ENCODE measurements at places on chromosomes 3 and 15.

GRCh38 chr3:184379358-184380184 is at the start of gene CHRD:
TSS of gene CHRD (plus strand) at chr3:184380054. CDS start at chr3:184380319, 265 bp downstream.
- no peak for DNase-seq

DNA sequence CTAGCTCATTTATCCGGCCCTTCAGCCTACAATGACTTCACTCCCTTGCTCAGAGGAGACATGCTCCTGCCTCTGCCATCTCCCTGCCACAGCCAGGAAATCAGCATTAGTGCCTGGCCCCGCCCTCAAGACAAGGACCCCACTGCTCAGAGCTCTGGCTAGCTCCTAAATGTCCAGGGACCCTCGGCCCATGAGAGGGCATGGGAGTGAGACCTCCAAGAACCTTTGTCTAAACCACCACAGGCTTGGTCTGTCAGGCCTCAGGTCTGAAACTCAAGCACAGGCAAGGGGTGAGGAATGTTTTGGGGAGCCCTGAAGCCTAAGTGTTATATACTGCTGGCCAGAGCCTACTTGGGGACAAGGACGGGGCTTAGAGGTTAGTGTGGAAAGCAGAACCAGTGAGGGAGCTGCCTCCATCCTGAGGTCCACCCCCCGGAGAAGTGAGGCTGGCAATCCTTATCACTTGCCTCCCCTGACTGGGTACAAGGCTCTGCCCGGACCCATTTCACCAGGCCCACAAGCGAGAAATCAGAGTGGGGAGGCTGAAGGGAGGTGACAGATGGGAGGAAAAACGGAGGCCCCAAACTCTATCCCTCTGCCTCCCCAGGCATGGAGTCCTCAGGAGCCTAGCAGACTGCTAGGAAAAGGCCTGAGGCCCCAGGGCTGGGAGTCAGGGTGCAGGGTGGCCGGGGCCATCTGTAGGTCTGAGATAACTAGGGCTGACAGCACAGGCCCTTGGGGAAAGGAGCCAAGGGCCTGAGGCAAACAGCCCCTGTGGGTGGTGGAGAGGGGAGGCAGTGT is 18.8 kb downstream of the SHF start:
- DNase-seq, result no peak

DNA sequence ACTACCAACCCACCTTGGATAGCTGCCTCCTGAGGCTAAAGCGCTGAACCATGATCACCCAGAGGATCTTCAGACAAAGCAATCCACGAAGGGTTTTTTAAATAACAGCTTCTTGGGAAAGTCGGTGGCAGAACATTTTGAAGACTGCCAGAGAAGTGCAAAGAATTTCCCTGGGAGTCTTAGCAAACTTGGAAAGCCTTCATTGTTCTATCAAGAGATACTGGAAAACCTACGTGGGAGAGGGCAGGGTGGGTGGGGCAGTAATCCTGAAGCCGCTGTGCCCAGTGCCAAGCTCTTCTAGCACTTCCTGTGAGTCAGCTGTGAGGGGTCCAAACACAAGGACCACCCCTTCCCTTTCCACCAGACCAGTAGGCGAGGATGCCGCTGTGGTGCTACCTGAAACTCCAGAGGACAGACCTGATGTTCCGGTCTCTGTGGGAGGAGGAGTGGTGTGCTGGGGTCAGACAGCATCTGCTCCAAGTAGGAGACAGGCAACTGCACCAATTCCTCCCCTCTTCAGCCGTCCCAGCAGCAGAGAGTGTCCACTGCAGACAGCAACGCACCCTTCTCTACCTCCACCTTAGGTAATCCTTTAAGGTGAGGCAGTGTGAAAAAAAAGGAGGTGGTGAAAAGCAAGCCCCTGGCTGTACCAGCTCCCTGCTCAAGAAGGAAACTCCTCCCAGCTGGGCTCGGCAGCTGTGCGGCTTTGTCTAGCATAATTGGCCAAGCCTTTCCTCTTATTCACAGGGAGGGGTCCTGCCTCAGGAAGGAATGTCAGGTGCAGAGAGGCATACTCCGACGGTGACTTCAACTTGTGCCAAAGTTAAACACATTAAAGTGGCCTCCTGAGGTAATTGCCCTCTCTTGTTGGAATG is 99.0 kb downstream of the TMCC1 start:
- DNase-seq, result peak; percentile 12

- no peak for DNase-seq
Observed at GRCh38 chr3:17372362-17373210, 369.8 kb downstream of the TBC1D5 start.

GRCh38 chr15:98650417-98651035 is 2.2 kb downstream of the IGF1R start:
- DNase-seq, result no peak

DNA sequence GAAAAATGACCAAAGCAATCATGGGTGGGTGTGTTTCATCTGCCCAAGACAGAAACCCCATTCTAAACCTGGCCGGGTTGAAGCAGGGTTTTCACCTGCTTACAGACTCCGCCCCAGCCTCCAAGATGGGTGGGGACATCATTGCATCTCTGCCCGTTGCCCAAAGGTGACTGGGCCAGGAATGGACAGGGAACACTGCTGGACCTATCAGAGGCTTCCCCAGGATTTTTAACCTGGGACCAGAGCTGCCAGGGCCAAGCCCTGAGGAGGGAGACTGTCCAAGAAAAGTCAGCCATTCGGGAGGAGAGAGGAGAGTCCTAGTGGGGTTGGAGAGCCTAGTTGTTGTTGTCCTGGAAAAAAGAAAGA is 109.7 kb upstream of the ALDH1A3 start:
- DNase-seq, result no peak

GRCh38 chr3:77562089-77562488 is 522.2 kb downstream of the ROBO2 start:
- DNase-seq, result no peak

- no peak for DNase-seq
Observed at GRCh38 chr15:63348392-63348791, 33.3 kb downstream of the CA12 start.

DNA sequence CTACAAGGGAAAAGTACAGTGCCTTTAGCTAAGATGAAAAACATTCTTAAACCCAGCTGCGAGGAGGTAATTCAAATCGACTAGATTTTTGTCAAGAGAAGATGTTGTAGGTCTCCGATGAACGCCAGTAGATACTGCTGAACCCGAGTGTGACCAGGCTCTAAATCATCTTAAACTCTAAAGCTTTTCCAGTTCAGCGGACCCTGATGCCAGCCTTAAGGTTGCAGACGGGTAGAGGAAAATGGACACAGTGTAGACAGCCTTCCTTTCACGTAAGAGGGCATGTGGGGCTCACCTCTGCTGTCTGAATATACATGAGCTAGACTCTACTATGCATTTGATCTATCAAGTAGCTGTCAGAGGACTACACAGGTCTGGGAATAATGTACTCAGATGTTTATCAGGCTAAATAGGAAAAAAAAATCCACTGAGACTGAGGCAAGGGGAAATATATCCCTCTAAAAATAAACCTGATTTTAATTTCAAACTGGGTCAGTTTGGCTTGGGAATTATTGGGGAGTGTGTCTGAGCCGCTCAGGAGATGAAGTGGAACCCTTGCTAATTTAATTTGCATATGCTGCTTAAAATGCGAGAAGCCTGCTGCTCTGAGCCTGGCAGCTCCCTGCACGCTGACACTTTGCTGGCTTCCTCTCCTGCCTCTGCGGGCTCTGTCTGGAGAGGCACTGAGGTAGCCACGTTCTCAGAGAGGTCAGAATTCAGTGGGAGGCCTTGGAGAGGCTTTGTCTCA is 151.9 kb downstream of the CADPS start:
- DNase-seq, result no peak

DNA sequence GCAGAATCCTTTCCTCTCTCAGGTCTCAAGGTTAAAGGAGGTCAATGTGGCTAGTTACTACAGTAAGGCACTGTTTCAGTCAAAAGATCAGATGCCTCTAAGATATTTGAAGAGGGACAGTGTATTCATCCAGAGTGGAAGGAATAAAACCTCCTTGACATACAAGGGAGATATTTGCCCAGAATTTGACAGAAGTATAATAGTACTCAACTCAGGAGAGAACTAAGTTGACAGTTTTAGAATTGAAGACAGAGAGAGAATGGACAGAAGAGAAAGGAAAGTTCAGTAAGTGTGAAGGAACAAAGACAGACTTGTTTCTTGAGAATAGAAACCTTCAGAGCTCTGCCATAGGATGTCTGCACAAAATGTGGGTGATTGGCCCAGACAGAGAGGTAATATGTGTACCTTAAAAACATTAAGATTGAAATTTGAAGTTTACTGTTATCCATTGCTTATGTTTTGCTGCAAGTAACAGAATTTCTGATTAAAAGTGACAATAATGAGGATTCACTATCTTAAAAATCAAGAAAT is 507.1 kb downstream of the IGSF11 start:
- DNase-seq, result no peak

- no peak for DNase-seq
Observed at GRCh38 chr15:48798319-48798718, 12.6 kb downstream of the CEP152 start.

GRCh38 chr3:129344540-129345220 is 66.0 kb downstream of the HMCES start:
- DNase-seq, result no peak

GRCh38 chr3:182255158-182255557 is 538.1 kb upstream of the ATP11B start:
- no peak for DNase-seq

DNA sequence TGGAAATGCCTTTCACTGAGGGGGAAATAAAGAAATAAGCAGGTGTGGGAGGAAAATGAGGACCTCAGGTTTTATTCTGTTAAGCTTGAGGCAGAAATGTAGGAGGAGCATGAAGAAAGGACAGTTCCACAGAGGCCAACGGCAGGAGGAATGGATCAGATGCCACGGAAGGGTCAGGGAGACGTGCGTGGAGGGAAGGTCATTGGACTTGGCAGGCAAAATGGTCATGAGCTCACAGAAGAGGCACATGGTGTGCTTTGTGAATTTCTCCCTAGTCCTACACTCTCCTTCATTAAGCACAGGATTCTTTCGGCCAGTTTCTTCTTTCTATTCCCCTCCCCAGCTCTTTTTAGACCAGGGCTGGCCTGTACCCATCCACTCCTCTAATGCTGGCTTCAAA is 32.5 kb upstream of the THSD4 start:
- no peak for DNase-seq

DNA sequence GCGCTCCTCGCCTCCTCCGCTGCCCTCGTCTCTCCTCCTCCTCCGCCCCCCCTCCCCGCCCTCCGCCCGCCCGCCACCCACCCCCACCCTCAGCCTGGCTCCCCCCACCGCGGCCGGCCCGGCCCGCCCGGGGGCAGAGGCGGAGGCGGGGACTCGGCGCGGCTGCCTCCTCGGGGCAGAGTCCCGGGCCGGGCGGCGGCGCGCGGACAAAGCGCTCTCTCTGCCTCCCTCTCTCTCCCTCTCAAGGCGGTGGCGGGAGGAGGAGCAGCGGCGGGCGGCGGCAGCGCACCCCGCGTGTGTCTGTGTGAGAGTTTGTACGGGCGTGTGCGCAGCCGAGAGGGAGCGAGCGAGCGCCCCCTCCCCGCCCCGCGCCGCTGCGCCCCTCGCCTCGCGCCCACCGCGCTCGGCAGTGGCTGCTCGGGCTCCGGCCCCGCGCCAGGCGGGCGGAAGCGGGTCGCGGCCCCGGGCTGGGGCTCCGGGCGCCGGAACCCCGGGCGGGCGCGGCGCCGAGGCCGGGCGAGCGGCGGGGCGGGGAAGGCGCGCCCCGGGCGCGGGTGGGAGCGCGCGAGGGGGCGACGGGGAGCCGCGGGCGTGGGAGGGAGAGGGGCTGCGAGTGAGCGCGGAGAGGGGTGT is at the start of gene IGF2BP2:
Gene IGF2BP2, minus strand, starts transcription at position 37 of the 633 bp plus-strand sequence. CDS start 82 bp downstream, outside the sequence.
- DNase-seq, result no peak

GRCh38 chr3:171001250-171001893 is 25.1 kb downstream of the SLC2A2 start:
- no peak for DNase-seq

DNA sequence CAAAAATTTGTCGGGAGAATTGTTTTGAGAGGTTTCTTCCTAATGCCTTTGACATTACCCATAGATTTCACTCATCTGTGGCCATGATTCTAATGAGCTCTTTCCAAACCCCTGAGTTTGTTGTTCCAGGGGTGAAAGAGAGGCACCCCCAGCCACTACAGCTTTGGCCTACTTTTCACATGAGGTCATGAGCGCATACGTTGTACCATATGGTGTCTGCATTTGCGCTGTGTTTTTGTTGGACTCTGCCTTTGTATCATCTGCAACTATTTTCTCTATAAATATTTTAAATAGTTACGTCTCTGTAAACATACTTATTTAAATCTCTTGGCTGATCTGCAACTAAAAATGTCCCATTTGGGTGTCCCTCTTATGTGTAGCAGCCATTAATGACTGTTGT is 107.9 kb downstream of the LRTM1 start:
- DNase-seq, result no peak

GRCh38 chr3:55246033-55246432 is 241.1 kb downstream of the WNT5A start:
- no peak for DNase-seq

DNA sequence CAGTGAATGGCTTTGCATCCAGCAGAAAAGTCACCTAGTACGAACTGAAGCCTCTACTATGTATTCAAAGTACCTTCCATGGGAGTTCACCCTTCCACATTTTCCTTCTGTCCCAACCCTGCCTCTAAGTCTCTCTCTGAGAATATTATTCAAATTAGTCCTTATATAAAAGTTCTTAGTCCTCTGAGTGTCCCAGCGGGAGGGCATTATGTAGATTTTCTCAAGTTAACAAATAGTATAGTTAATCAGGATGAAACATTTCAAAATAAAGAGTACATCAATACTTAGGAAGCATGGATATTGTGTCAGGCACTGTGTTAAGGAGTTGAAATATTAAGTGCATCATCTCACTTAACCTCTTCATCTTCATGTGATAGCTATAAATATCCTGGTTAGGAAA is 223.3 kb downstream of the CPNE4 start:
- no peak for DNase-seq

- DNase-seq, result no peak
Observed at GRCh38 chr3:179430277-179430870, 20.9 kb downstream of the GNB4 start.

- DNase-seq, result no peak
Observed at GRCh38 chr3:81666502-81667121, 94.8 kb downstream of the GBE1 start.

GRCh38 chr3:155554777-155555451 is 190.0 kb downstream of the PLCH1 start:
- no peak for DNase-seq

DNA sequence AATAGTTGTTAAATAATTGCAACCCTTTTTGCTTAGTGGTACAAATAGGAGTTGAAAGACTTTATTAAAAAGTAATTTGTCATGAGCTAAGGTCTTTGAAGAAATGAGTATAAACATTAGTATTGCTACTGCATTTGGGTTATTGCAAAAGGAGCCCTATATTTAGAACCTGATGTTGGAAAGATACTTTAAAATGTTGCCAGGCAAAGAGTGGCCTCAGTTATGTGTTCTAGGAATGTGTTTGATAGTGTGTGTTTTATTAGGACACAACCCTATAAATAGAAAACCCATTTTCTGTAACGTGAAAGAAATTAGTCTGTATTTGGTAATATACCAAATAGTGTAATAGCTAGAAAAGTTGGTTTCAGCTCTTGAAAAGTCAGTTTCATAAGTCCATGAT is 10.7 kb downstream of the VPS8 start:
- no peak for DNase-seq

DNA sequence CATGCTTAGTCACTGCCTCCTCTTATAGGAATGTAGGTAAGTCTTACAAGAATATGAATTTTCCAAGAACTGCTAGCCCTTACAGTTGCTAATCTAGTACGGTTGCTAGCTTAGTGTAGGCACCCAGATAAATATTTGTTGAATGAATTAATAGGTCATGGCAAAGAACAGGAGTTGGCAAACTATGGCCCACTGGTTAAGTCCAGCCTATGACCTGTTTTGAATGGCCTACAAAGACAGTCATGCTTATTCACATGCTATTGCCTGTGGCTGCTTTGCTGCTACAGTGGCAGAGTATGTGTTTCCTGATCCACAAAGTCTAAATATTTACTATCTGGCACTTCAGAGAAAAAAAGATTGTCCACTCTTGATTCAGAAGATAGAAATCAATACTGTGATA is 631.8 kb downstream of the AGBL1 start:
- DNase-seq, result no peak
